Cerebellum (tissue), 4 donors: ENCODE measurements at places on chromosomes 4 and X. TPM values are rescaled to one million over a fixed set of nuclear protein-coding genes. Genes with fewer than 3 reads are reported as not detected.

DNA sequence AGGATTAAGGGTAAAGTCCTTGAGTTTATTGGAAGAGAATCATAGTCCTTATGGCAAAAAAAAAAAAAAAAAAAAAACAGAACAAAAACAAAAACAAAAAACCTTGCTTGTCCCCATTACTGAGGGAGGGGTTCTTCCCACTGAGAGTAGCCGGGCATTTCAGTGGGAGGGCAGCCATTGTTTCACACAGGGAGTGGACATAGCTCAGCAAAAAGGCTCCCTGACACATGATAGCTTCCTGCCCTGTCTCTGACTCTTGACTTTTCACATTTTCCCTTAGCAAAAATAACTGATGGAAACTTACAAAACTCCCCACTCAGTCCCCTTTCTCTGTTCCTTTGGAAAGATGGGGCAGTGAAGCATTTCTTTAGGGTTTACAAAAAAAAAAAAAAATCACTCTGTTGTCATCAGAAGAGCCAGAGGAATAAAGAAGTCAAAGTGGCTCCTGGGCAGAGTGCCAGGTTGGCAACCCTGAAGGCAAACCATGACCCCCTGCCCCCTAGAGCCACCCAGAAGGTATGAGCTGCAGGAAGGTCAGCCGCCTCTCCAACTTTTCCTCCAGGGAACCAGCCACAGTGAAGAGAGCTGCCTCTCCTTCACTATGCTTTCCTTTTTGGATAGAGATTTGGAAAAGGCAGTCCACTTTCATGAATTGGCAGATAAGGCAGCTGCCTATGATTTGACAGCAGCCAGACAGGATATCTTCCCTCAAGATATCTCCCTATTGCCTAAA is 170.6 kb downstream of the KDR start:
- no peak for DNase-seq

DNA sequence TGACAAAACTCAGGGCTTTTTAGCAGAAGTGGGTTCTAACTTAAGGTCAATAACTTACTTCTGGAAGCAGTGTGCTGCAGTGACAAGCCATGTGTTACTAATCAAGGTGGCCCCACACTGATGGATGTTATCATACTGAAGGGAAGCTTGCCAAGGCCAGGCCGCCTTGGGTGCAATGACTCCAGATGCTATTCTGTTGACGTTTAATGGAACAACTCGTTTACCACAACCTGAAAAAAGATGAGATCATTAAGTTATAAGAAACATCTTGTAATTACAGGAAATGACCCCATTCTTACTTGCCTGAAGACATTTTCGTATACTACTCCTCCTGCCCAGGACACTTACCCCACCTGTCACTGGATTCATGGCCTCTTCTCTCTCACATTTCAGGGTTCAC is 38.9 kb upstream of the TMPRSS11D start:
- DNase-seq: no peak

DNA sequence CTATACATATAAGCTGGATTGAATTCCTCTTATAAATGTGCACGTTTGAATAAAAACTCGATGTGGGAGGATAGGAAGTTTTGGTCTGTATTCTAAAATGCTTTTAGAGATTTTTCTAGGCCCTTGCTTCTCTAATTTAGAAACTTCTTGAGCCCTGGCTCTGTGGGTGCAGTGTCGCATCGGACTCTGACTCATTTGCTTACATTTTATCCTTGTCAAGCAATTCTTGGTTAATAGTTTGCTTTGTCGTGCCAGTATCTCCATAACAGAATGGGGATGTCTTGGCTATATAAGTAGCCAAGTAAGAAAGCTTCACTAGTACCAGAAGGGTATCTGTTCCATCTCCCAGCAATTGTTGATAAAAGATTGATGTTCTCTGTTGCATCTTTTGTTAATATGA is 10.7 kb downstream of the SGMS2 start:
- no peak for DNase-seq

DNA sequence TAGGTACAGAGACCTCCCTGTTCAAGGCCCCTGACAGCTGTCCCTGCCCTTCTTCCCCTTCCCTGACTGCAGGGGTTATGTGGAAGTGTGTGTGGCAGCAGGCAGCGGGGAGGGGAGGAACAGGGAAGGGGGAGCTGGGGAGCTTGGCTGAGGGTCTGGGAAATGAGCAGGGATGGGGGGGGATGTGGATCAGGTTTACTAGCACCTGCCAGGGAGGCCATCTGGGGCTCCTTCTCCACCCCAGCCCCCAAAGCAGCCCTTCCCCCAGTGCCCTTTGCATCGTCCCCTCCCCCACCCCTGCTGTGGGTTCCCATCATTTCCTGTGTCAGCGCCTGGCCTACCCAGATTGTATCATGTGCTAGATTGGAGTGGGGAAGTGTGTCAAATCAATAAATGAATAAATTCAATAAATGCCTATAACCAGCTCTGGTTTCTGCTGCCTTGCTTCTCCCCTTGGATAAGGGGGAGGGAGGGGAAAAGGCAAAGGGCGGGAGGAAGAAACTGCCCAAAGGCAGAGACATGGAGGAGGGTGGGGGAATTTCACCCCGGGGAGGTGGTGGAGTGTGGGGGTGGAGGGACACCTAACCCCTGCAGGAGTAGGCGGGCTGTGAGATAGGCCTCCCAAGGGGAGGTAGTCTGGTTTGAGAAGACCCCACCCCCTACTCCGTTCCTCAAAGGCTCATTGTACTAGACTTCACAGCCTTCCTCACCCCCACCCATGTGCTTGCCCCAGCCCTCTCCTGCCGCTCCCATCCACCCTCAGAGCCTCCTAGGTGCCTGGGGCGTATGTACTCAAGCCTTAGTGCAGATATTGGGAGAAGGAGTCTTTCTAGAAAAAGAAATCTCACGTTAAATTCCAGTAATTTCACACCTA is 3.2 kb downstream of the CXorf65 start:
- DNase-seq: no peak

DNA sequence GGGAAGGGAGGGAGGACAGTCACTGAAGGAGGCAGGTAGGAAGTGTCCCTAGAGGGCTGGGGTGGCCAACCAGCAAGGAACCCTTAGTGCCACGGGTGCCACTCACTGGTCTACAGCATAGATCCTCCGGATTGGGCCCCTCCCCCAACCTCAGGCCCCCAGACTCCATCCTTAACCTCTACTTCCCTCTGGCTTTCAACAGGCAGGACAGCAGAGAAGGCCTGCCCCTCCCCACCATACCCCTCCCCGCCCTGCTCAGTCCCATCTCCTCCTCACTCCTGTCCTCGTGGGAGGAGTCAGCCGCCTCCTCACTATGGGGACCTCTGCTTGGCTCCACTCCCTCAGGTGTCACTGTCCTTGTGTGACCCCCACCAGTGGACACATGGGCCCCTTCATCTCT is 77.7 kb upstream of the PSAPL1 start:
- no peak for DNase-seq

The FREM3 gene
- total RNA-seq: 6.5 TPM
